Tongue (tissue), 3 donors: ENCODE measurements at places on chromosomes 2 and 18. TPM values are rescaled to one million over a fixed set of nuclear protein-coding genes. Genes with fewer than 3 reads are reported as not detected.

The TRIM43 gene
- not detected for total RNA-seq

The RPS27A gene
- 1,190 TPM for total RNA-seq

The RIOK3 gene
- 93.3 TPM for total RNA-seq

The SKOR2 gene
- not detected for total RNA-seq

The PROC gene
- total RNA-seq, result not detected
